T-helper 17 cell (primary cell): ENCODE measurements at places on chromosomes 16 and 17.

- no peak overlapping the region for H3K27ac ChIP-seq
- peaks cover 57% of the 10 kb centered on the region for H3K27me3 ChIP-seq
- peaks cover 2% of the 10 kb centered on the region for H3K4me1 ChIP-seq
- peaks cover 2% of the 10 kb centered on the region for H3K36me3 ChIP-seq
- H3K4me3 ChIP-seq, result no peak overlapping the region
Measured at GRCh38 chr16:55825115-55825728, 7.7 kb downstream of the CES1 start.

GRCh38 chr16:68737046-68737729, at the start of gene CDH1:
Gene CDH1 (plus strand): TSS chr16:68737292. CDS start chr16:68737416, 124 bp downstream.
- peaks cover 5% of the 10 kb centered on the region for H3K4me1 ChIP-seq
- no peak for DNase-seq
- no peak within 1 kb of the TSS for H3K27ac ChIP-seq
- peaks cover 53% of the 10 kb centered on the region for H3K27me3 ChIP-seq
- peaks cover 5% of the 10 kb centered on the region for H3K36me3 ChIP-seq

DNA sequence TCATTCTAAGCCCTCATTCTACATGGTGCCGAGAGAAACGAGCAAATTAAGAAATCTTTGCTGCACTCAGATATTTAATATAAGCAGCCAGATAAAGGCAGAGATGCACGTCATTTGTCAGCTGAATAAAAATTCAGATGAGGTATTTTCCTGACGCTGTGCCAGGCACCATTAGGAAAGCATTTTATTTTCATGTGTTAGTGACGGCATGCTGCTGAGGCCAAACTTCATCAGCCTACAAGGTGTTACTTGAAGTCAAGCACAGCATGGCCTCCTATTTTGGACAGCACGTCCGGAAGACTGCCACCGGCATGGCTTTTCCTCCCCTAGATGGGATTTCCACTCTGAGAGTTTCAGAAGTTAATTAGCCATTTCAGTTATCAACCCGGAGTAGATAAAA, 70.3 kb downstream of the IRX3 start:
- H3K27ac ChIP-seq, result no peak overlapping the region
- H3K4me3 ChIP-seq, result no peak overlapping the region

DNA sequence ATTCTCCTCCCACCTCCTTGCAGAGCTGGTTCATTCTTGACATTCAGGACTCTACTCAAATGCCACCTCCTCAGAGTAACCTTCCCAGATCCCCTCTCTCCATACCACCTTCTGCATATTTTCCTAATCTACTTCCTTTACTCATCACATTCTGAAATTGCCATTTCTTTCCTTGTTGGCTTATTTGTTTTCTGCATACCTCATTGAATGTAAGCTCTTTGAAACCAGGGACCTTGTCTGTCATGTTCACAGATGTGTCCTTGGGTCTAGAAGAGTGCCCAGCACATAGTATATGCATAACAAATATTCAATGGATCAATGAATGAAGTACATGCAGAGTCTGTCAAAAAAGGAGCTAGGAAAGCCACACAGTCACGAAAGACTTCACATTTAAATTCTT, 7.8 kb upstream of the LONP2 start:
- no peaks in the 10 kb centered on the region for H3K4me1 ChIP-seq
- H3K27ac ChIP-seq, result no peak overlapping the region
- DNase-seq, result no peak
- no peak overlapping the region for H3K4me3 ChIP-seq

DNA sequence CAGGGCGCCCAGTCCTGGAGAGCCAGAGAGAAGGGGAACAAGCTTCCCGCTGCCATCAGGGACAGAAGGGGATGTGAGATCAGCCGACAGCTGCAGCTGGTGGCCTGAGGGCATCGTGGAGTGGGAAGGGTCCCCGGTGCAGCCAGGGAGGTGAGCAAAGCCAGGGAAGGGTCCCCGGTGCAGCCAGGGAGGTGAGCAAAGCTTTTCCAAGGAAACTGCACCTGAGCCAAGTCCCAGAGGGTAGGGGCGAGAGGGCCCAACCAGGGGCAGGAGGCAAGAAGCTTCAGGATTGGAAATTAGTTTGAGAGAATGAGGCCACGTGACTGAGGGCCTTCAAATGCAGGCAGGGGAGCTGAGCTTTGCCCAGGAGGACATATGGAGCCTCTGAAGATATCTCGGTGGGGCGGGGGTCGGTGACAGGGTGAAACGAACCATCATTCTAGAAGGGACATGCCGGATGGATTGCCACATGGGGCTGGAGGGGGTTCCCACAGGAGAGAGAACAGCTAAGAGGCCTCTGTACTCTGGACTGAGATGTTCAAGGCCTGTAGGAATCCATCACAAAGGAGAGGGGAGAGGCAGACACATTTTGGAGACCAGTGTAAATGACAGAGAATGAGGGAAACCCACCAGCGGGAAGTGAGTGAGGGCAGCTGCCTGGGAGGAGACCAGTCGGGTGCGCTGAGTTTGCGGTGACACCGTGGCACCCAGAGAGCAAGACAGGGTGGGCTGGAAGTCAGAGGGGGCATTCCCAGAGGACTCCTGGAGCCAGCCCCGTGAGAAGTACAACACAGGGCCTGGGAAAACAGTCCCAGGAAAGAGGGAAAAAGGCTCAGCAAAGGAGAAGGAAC, 31.4 kb upstream of the RPH3AL start:
- peaks cover 11% of the 10 kb centered on the region for H3K27me3 ChIP-seq
- DNase-seq, result no peak
- H3K27ac ChIP-seq, result peak overlapping the region; percentile 83
- peaks cover 15% of the 10 kb centered on the region for H3K4me1 ChIP-seq
- peak overlapping the region; percentile 91 for H3K4me3 ChIP-seq

DNA sequence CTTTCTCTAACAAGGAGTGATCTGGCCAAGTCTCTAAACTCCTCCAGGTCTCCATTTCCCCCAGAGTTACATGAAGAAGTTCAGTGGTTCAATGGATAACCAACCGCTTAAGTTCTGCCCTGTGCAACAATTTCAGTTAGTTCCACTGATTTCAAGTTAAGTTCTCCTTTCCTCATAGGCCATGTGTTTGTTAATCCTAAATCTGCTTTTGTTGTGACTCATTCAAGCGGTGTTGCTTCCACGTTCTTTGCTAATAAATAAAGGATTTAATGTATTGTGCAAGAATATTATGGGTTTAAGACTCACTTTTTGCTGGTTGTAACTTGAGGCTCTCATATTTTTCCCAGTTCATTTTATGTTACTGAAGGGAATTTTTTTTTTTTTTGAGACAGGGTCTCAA, 36.3 kb downstream of the GNA13 start:
- no peak for DNase-seq
- peaks cover 54% of the 10 kb centered on the region for H3K4me1 ChIP-seq
- H3K27ac ChIP-seq, result peak overlapping the region; percentile 79
- H3K36me3 ChIP-seq, result peaks cover 7% of the 10 kb centered on the region
- no peak overlapping the region for H3K4me3 ChIP-seq

- peaks cover 7% of the 10 kb centered on the region for H3K4me1 ChIP-seq
- H3K27me3 ChIP-seq, result no peaks in the 10 kb centered on the region
- H3K27ac ChIP-seq, result no peak overlapping the region
- DNase-seq, result no peak
Measured at GRCh38 chr16:75138636-75139035, 9.7 kb upstream of the ZFP1 start.

GRCh38 chr17:13462673-13463124, 139.0 kb downstream of the HS3ST3A1 start:
- no peaks in the 10 kb centered on the region for H3K4me1 ChIP-seq
- peaks cover 12% of the 10 kb centered on the region for H3K27me3 ChIP-seq
- H3K36me3 ChIP-seq, result no peaks in the 10 kb centered on the region
- H3K27ac ChIP-seq, result no peak overlapping the region

- no peak overlapping the region for H3K4me3 ChIP-seq
- no peak overlapping the region for H3K27ac ChIP-seq
- no peak for DNase-seq
- peaks cover 22% of the 10 kb centered on the region for H3K27me3 ChIP-seq
- H3K4me1 ChIP-seq, result no peaks in the 10 kb centered on the region
Measured at GRCh38 chr16:86405319-86405718, 105.0 kb upstream of the FOXF1 start.

GRCh38 chr17:77125432-77125901, 15.3 kb upstream of the SEC14L1 start:
- H3K4me3 ChIP-seq, result no peak overlapping the region
- H3K27me3 ChIP-seq, result no peaks in the 10 kb centered on the region
- H3K27ac ChIP-seq, result peak overlapping the region; percentile 88
- H3K36me3 ChIP-seq, result no peaks in the 10 kb centered on the region
- DNase-seq, result no peak

DNA sequence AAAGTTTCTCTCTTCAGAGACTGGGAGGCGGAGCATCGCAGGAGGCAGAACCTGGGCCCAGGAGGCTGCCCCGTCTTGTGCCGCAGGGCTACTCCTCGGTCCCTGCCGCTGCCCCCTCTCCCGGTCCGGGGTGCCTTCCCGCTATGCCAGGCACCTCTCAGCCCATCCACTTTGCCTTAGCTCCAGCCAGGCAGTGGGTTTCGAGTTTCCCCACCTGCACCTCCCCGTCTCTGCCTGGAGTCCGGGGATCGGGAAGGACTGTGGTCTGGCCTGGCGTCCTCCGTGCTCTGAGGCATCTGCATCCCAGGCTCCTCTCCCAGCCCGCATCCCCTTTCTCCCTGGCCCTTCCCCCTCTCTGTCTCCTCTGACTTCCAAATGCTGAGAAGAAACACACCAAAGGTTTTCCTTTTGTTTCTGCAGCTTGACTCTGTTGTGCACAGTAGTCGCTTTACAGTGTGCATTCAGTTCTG, 26.8 kb upstream of the PIK3R6 start:
- no peak for DNase-seq
- H3K4me3 ChIP-seq, result no peak overlapping the region
- H3K27me3 ChIP-seq, result no peaks in the 10 kb centered on the region
- peaks cover 9% of the 10 kb centered on the region for H3K36me3 ChIP-seq
- peak overlapping the region; percentile 98 for H3K27ac ChIP-seq
- peaks cover 46% of the 10 kb centered on the region for H3K4me1 ChIP-seq

DNA sequence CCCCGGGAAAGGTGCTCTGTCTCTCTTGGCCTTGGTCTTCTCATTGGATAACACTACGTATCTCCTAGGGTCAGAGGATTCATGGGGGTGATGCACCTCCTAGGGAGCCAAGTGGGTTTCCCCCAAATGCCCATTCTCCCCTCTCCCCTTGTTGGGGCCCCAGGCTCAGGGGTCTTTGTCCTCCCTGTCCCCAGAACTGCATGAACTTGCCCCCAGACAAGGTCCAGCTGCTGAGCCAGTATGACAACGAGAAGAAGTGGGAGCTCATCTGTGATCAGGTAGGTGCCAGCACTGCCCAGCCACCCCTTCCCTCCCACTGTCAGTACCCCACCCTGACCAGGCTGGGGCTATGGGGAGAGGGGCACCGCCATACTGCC, 8.7 kb downstream of the FMNL1 start:
- peaks cover 73% of the 10 kb centered on the region for H3K4me1 ChIP-seq
- H3K36me3 ChIP-seq, result no peaks in the 10 kb centered on the region
- peak overlapping the region; percentile 98 for H3K4me3 ChIP-seq
- no peaks in the 10 kb centered on the region for H3K27me3 ChIP-seq

- peaks cover 12% of the 10 kb centered on the region for H3K36me3 ChIP-seq
- H3K4me1 ChIP-seq, result peaks cover 13% of the 10 kb centered on the region
- no peaks in the 10 kb centered on the region for H3K27me3 ChIP-seq
- H3K27ac ChIP-seq, result peak overlapping the region; percentile 84
Measured at GRCh38 chr16:27355610-27356009, 41.8 kb downstream of the IL4R start.
